ENCODE measurements at places on chromosomes 16 and 17. TPM values are rescaled to one million over a fixed set of nuclear protein-coding genes. Genes with fewer than 3 reads are reported as not detected.

GRCh38 chr17:60606036-60606435 is 6.0 kb downstream of the PPM1D start:
- H3K27ac ChIP-seq: no peak overlapping the region
- H3K4me1 ChIP-seq: peaks cover 17% of the 10 kb centered on the region
- H3K36me3 ChIP-seq: no peaks in the 10 kb centered on the region
- no peaks in the 10 kb centered on the region for H3K27me3 ChIP-seq

OR4D1 gene
- total RNA-seq: not detected

GJD3 gene
- 1.6 TPM for total RNA-seq

KRT13 gene
- not detected for total RNA-seq
